GM23338 (cell line): ENCODE measurements at places on chromosomes 1 and 21. TPM values are rescaled to one million over a fixed set of nuclear protein-coding genes. Genes with fewer than 3 reads are reported as not detected.

- DNase-seq, result no peak
Observed at GRCh38 chr1:159669338-159669737, 45.1 kb downstream of the CRP start.

GRCh38 chr1:44040846-44041245, 9.6 kb upstream of the SLC6A9 start:
- no peak for DNase-seq

The SELL gene
- not detected in 2 replicates for total RNA-seq

DNA sequence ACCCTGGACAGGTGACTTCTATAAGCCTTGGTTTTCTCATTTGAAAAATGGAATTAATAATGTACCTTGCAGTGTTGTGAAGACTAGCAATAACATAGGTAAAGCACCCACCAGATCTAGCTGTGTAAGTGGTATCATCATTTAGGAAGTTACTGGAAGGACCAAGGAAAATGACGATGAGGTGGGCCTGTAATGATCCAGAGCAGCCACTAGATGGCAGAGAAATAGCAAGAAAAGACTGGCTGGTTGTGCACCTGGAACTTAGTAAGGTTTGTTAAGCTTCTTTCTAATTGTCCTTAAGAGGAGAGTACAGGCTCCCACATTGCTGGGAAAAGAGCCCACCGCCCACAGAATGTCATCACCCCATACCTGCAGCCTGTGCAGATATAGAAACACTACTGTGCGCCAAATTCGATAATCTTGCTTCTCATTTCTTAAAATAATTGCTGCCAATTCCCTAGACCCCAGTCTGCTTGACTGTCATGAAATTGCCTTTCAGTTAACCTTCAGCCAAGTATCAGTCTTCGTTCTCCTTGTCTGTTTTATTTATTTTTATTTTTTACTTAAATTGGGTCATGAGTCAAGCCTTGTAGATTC, 37.2 kb downstream of the WNT4 start:
- peak; percentile 85 for DNase-seq

DNA sequence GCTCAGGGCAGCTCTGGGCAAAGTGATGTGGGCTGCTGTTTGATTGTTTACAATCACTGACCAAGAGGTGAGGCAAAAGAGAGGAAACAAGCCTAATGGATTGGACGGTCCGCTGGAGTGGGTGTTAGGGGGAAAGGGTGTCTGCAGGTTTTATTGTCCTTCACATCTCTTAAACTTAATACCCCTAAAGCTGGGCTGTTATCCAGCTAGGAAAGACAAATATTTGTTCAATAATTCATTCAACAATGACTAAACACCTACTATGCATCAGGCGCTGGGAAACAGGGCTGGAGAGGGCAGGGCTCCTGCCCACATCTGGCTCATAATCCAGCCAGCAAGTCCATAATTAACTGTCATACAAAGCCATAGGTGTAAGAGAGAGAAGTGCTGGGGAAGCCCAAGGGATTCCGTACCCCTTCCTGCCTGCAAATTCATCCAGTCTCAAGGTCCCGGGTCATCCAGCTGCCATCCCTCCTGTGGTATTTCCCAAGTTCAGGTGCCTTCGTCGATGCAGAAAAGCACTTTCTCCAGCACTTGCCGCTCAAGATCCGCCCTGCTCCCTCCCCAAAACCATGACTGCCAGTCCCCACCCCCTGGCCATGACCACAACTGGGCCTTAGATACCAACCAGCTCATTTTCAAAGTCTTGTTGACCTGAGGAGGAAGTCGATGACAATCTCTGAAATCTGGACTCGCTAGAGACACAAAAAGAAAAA, 10.7 kb downstream of the TMEM63A start:
- peak; percentile 54 for DNase-seq

DNA sequence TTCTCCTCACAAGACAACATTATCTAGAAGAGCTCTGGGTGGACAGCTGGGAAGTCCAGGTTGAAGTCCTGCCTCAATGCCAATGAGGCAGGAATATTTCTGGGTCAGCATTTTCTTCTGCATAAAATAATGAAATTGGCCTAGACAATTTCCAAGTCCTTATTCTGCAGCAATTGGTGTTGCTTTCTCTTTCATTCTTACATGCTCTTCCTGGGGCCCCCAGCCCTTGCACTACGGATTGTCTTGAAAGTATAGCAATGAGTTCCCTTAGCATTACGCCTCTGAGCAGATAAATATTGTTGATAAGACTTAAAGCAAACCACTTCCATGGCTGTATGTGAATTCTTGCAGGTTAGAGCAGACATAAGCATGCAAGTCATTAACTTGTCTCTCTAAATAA, 188.5 kb downstream of the TGFBR3 start:
- DNase-seq, result no peak

DNA sequence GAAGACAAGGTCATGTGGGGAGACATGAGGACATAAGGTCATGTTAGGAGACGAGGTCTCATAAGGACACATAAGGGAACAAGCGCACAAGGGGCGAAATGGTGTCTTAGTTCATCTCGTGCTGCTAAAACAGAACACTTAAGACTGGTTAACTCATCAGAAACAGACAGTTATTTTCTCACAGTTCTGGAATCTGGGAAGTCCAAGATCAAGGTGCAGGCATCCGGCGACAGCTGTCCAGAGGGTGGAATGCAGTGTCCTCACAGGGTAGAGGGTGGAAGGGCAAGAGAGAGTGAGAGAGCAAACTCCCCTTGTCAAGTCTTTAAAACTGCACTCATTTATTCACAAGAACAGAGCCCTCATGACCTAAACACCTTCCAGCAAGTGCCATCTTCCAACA, 34.6 kb upstream of the PDPN start:
- DNase-seq, result no peak
